Stimulated activated CD8-positive, alpha-beta memory T cell treated with anti-CD3 and anti-CD28 coated beads, Interleukin-4, amount 100 ng/mL, for 1 hour (primary cell): ENCODE measurements at places on chromosomes 6 and 20.

GRCh38 chr6:111598181-111598580, 7.5 kb downstream of the TRAF3IP2 start:
- no peak for DNase-seq

GRCh38 chr6:13005994-13006393, 289.4 kb downstream of the PHACTR1 start:
- no peak for DNase-seq

DNA sequence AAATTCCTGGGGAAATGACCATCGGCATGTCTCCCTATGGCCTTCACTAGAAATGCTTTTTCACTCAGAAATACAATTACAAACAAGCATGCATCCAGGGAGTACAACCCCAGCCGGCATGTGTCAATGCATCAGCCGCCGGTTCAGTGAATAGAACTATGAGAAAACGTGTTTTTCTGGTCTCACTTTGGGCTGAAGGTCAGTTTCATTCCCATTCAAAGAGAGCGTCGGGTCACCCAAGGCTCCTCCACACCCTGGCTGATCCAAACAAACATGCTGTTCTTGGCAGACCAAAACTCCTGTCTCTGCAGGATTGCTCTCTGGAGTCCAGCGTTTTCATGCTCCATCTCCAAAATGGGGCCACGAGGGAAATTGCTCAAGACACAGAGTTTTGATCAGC, 35.5 kb upstream of the NXT1 start:
- no peak for DNase-seq

DNA sequence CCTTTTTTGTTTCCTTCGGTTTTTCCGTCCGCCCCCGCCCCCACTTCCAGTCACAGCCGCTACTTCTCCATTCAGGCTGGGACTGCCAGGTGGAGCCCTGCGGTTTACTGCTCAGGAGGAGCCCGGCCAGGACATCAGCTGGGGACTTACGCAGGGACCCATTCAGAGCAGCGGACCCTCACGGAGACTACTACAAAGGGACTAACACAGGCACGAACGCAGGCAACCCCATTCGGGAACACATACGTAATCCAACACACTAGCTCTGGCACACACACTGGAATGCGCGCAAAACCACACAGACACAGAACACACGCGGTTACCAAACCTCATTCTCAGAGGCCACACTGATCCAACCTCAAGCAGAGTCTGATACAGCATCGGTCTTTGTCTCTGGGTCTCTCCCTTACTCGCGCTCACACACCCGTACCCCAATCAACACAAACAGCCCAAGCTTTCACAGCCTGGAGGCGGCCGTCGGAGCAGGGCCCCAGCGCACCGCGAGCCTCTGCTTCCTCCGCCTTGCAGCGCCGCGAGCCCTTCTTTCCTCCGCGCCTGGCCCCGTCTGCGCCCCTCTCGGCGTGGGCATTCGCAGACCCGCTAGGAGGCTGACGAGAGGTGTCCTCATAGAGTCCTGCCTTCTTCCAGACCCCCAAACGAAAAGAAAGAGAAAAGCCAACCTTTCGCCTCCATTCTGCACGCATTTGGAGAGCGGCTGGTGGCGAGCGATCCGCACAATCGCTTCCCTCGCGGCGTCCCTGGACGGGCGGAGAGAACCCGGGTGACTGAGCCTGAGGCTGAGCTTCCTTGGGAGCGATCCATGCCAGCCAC, 1.1 kb upstream of the SLC32A1 start:
- no peak for DNase-seq
